Globus pallidus (tissue), 1 donor: ENCODE measurements at places on chromosomes 16 and 17.

DNA sequence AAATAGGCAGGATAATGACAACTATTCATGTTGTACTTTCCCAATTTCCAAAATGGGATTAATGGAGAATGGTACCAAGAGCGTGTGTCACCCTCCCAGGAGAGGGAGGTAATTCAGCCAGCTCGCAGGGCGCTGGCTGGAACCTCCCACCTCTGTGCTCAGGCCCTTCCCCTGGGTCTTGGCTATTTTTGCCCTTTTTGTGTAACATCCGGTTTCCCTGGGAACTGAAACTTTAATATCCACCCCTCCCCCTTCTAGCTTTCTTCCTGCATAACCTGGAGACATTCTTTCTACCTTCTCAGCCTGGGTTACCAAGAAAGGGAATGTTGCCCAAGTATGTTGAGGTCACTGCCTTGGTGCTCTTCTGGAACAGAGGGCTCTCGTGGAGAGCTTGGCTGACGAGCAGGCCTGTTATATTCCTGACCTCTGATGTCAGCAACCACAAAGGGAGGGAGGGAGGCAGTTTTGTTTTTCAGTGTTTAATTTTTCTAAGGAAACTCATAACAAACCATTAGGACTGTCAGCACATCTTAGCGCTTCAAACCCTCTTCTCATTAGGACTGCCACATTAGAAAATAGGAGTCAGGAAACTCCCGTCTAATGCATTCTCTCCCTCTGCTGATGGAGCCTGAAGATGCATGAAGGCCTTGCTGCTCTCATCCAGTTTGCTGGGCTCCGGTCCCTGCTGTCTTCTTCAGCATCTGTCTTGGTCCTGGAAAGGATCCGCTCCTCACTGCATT is 25.6 kb downstream of the ITGB3 start:
- DNase-seq, result peak; percentile 41

DNA sequence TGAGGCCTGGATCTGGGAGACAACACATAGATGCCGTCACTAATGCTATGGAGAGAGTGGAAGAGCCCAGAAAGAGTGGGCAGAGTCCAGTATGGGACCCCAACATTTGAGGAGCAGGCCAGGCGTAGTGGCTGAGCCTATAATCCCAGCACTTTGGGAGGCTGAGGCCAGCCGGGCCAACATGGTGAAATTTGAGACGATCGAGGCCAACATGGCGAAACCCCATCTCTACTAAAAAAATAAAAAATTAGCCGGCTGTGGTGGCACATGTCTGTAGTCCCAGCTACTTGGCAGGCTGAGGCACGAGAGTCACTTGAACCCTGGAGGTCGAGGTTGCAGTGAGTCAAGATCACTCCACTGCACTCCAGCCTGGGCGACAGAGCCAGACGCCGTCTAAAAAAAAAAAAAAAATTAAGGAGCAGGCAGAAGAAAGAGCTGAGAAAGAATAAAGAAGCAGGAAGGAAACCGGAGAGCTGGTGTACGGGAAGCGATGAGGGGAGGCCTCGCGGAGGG is 6.0 kb upstream of the DNAI2 start:
- no peak for DNase-seq

DNA sequence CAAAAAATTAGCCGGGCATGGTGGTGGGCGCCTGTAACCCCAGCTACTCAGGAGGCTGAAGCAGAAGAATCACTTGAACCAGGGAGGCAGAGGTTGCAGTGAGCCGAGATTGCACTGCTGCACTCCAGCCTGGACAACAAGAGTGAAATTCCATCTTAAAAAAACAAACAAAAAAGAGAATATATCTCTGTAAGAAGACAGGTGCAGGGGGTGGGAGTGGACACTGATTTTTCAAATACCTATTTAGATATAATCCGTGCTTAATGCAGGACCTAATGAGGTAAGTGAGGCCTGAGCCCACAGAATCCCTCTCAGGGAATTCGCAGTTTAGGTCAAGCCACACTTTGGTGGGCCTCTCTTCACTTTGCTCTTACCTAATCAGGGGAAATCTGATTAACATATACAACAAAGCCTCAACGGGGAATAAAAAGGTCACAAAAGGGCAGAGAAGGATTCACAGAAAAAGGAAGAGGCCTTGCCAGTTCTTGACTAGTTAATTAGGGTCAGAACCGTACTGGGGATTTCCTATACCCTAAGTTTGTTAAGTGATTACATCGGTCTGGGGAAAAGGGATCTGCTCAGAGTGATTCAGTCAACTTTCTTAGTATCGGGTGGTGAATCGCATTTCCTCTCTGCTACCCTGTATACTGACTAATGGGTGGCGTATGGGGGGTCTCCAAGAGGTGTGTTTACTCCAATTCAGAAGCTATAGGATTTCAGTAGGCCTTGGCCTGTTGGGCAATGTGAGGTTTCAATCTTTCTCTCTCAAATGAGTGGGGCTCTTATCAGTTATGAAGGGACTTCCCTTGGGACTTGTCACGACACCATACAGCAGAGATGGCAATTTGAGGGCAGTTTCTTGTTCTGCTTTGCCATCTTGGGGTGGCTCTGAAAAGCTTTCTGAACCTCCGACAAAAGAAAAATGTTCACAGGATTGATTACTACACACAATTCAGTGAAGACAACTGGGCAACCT is 1.9 kb upstream of the NFAT5 start:
- peak; percentile 15 for DNase-seq

GRCh38 chr16:66026211-66026610 is 340.3 kb upstream of the CDH5 start:
- no peak for DNase-seq

- DNase-seq, result no peak
Measured at GRCh38 chr16:86241681-86242080, 268.6 kb upstream of the FOXF1 start.
